Ammon's horn (tissue), 1 donor: ENCODE measurements at places on chromosomes 7 and 10.

- no peak for DNase-seq
Measured at GRCh38 chr10:132965411-132966057, 23.2 kb upstream of the CFAP46 start.

DNA sequence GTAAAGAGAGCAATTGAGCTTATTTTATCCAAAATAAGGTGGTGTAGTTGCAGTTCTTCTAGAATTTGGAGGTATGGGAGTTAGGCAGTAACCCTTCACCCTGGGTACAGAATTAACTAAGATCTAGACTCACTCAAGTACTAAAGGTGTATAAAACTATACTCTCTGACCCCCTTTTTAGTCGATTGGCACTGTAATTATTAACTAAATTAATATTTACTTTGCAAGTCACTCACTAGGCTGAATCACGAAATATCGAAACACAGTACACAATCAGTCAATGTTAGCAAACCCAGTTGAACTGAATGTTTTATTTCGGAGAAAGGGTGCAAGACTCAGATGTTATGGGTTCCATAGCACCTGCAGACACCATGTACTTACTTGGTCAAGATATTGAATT, 14.6 kb upstream of the CYP2C19 start:
- DNase-seq = no peak

DNA sequence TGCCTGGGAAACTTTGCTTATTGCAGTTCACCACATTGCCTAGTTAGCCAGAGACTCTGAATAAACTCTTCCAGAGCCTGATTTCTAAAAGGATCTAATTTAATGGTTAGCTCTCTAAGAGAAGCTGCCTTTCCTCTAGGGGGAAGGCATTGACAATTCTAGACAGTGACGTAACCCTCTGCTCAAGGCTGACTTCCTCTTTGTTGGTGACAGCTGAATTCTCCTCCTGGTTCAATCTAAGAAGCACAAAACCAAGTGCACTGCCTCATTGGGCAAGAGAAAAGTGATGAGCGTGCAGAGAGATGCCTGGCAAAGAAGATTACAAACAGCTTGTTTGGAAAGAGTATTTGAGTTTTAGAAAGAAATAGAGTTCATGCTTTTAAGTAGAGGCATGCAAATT, 102.7 kb downstream of the MACC1 start:
- DNase-seq = peak; percentile 63

DNA sequence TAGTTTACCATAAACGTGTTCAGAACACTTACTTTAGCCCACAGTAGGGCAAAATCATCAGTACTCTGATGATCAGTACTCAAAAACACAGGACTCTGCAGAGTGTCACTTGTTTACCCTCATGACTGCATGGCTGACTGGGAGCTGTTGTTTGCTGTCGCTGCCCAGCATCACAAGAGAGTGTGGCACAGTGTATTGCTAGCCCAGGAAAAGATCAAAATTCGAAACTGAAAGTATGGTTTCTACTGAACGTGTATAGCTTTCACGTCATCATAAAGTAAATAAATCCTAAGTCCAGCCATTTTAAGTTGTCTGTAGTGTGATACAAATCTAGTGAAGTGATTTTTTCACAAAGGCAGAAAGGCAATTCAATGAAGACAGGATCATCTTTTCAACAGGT, 184.6 kb downstream of the RAMP3 start:
- no peak for DNase-seq

DNA sequence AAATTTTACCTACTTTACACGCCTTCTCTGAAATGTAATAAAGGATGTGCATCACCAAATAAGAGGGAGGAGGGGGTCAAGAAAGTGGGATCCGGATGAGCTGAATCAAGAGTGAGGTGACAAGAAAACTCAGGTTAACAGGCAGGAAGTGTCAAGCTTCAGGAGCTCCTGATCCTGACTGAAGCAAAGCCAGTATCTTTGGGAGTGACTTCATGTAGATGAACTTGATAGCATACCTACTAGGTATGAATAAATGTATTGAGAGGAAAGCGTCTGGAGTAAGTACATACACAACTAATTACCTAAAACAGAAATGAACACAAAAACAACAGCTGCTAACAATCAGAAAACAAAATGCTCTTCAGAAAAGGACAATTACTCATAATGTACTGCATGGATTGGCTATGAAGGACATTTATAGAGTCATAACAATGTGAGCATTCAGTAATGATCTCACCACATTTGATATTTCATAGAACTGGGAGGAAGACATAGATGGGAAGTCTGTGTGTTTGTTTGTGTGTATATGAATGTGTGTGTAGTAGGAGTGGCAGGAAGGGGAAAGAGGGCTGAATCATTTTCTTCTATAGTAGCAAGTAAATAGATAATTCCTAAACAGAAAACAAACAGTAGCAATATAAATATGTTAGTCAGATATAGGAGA, 29.4 kb downstream of the PRKG1 start:
- DNase-seq = no peak

DNA sequence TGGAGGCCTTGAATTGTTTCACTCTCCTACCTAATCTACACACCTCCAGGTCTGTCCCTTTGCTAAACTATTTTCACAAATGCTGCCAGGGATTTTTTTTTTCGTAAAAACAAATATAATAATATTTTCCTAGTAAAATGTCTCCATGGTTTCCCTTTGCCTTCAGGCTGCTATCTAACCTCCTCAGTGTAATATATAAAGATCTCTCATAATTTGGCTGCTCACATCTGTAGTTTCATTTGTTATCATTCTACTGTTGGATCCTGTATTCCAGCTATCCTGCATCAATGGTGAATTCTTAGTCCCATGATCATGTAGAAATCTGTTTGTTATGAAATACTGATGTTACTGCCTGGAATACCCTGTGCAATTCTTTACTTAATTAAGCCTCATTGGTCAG, 211.9 kb upstream of the CHRM2 start:
- no peak for DNase-seq

GRCh38 chr10:76942628-76943416, 694.8 kb downstream of the KCNMA1 start:
- DNase-seq = no peak

GRCh38 chr7:156612930-156613329, 27.6 kb upstream of the RNF32 start:
- no peak for DNase-seq

DNA sequence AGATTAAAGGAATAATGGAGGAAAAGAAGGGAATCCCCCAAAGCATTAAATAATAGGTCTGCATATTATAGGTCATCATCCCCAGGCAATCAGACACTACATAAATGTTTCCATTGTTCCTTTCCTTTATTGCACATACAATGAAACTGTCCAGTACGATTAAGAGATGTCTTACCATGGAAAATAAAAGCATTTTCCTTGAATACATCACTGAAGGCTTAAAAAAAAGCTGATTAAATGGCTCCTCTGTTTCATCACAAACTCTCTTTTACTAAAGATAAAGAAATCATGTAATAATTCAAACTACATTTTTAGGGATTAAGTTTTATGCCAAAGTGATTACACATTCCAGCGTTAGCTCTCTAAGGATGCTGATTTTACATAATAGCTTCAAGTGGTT, 316.0 kb downstream of the AGMO start:
- DNase-seq = no peak

DNA sequence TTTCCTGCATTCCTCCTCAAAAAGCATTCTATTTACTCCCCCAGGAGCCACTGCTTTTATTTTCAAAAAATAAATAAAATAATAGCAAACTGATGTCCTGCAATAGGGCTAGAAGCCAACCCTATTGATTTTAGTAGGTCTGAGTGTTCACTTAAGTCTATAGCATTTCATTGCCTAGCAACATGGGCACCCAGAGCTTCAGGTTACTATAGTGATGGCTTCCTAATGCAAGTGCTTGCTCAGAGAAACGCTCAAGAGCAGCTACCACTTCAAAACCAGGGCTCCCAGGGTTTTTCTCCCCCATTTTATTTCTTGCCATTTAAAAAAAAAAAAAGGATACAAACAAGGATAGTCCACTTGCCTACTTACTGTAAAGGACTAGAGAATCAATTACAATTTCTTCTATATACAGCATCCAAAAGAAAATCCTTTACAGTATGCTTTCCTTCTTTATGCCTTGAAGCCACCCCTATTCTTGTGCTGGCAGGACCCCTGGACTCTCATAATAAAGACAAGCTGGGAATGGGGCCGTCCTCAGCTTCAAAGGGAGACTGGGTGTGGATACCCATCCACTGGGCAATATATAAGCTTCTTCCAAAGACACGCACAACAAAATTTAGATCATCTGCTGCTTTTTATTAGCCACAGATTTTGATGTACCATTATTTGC, 133.3 kb downstream of the VPS41 start:
- DNase-seq = no peak

DNA sequence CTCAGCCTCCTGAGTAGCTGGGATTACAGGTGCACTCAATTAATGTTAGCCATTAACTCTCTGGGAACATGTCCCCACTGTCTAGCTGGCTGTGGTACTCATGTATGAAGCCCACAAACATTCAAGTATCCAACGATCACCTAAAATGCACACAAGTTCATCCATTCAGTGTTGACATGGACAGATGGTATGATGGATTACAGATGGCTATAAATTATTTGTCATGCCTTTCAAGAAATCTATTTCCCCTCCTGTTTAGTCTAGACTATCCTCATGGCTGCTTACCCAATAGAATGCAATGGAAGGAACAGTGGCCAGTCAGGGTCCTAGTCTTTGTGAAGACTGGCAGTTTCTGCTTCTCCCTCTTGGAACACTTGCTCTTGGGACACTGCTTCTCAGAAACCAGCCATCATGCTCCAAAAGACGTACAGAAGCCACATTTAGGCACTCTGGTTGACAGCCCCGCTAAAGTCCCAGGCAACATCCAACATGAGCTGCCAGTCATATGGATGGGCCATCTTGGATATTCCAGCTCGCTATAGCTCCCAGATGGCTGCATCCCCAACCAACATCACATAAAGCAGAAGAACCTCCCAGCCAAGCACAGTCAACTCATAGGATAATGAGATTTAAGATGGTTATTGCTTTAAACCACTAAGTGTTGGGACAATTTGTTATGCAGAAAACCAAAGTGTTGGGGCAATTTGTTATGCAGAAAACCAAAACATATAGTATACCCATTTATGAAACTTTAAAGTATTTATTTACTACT, 33.1 kb downstream of the MYL10 start:
- DNase-seq = no peak

DNA sequence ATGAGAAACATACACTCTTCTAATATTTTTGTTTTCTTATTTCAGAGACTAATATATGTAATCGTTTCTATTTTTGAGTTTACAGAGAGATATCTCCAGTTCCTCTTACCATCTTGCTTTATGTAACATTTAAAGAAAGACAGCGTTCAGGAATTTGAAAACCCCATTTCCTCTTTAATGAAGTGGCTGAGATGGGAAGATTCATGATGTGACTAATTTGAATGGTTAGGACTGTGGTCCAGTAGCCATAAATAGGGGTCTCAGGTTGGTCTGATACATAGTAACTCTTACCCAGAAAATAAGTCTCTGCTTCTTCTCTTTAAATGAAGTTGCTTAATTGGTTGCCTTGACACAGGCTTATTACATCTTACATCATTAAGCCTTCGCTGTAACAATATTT, 6.9 kb downstream of the KMT2E start:
- no peak for DNase-seq

DNA sequence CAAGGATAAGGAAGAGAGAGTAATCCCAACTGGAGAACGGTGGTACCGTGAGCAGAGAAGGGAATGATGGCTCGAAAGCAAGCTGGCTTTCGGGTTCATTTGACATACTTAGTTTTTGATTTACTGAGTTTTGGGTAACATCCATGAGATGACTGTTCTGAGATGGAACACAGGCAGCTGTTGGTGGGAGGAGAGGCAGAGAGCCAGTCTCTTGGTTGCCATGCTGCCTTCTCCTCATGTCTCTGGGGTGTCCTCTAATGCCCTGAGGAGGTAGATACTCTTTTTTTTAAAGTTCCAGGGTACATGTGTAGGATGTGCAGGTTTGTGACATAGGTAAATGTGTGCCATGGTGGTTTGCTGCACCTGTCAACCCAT, 76.4 kb upstream of the NRP1 start:
- DNase-seq = peak; percentile 68

DNA sequence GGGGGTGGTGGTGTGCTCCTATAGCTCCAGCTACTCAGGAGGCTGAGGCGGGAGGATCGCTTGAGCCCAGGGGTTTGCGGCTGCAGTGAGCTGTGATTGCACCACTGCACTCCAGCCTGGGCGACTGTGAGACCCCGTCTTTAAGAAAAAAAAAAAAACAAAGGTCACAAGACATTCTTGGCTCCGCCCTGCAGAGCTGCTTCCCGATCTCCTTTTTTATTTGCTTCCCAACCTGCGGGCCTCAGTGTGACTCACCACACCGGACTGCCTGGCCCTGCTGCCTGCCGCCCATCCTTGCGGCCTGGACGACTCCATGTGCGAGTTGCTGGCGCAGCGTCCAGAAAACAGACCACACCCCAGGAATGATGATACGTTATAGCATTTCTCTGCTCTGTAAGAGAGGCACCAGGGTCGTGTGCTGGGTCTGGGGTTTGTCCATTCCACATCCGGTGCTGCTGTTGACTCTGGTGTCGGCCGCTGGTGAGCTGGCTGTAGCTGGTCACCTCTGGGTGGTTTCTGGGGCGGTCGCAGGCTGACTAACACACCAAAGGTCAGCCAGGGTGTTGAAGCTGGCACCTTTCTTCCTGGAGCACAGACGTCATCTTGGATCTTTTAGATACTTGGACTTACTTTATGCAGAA, 123.6 kb downstream of the TCF7L2 start:
- DNase-seq = no peak

GRCh38 chr7:128913870-128914565, 3.5 kb upstream of the KCP start:
- DNase-seq = no peak

GRCh38 chr7:22681852-22682657, 44.9 kb upstream of the IL6 start:
- no peak for DNase-seq

DNA sequence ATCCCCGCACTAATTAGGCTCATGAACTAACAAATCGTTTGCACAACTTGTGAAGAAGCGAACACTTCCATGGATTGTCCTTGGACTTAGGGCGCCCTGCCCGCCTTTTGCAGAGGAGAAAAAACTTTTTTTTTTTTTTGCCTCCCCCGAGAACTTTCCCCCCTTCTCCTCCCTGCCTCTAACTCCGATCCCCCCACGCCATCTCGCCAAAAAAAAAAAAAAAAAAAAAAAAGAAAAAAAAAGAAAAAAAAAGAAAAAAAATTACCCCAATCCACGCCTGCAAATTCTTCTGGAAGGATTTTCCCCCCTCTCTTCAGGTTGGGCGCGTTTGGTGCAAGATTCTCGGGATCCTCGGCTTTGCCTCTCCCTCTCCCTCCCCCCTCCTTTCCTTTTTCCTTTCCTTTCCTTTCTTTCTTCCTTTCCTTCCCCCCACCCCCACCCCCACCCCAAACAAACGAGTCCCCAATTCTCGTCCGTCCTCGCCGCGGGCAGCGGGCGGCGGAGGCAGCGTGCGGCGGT, at the start of gene EMX2:
EMX2 (plus strand) TSS at position 41 of the 519 bp plus-strand sequence. CDS start 522 bp downstream, outside the sequence.
- no peak for DNase-seq
